Posterior vena cava (tissue), 2 donors: ENCODE measurements at places on chromosomes 7 and 10. TPM values are rescaled to one million over a fixed set of nuclear protein-coding genes. Genes with fewer than 3 reads are reported as not detected.

GRCh38 chr7:12783421-12784095, 96.1 kb downstream of the ARL4A start:
- no peak for DNase-seq

The FEZF1 gene
- total RNA-seq, result not detected

- DNase-seq, result no peak
Observed at GRCh38 chr7:94741179-94741578, 85.2 kb upstream of the SGCE start.

- DNase-seq, result no peak
Observed at GRCh38 chr7:81693080-81693479, 76.8 kb downstream of the HGF start.

The SYT15B gene
- total RNA-seq, result 2.9 TPM

The FGFR2 gene
- total RNA-seq, result 16.4 TPM

The OR6B1 gene
- not detected for total RNA-seq

DNA sequence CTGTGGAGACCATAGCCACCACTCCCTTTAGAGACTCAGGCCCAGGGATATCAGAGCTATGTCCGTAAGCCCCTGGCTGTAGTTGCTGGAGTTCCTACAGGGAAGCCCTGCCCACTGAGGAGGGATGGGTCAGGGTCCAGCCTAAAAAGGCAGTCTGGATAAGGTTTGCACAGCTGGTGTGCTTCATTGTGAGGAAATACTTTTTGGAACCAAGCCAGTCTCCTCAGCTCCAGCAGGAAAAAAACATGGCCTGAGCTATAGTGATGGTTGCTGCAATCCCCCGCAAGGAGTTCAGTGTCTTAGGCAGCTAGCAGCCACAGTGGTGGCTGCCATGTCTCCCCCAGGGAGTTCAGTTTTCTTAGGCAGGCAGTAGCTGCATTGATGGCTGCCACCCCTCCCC, 52.6 kb upstream of the CYP2C8 start:
- DNase-seq, result no peak

The LRRD1 gene
- total RNA-seq, result 0.19 TPM

The LRRC17 gene
- 1.4 TPM for total RNA-seq

- DNase-seq, result no peak
Observed at GRCh38 chr7:20793694-20794394, 7.2 kb upstream of the SP8 start.

The OR2A42 gene
- total RNA-seq, result 0.14 TPM

GRCh38 chr10:22833781-22834180, 94.1 kb upstream of the ARMC3 start:
- DNase-seq, result no peak

GRCh38 chr10:27258492-27258837, 17.9 kb upstream of the ACBD5 start:
- DNase-seq, result no peak

The DAGLB gene
- 10.7 TPM for total RNA-seq

The ARHGEF35 gene
- 5.4 TPM for total RNA-seq

- DNase-seq, result no peak
Observed at GRCh38 chr10:124131172-124131571, 37.8 kb upstream of the CHST15 start.

The PLAC9 gene
- 62.4 TPM for total RNA-seq
